ENCODE measurements at places on chromosomes 13 and 19. TPM values are rescaled to one million over a fixed set of nuclear protein-coding genes. Genes with fewer than 3 reads are reported as not detected.

DNA sequence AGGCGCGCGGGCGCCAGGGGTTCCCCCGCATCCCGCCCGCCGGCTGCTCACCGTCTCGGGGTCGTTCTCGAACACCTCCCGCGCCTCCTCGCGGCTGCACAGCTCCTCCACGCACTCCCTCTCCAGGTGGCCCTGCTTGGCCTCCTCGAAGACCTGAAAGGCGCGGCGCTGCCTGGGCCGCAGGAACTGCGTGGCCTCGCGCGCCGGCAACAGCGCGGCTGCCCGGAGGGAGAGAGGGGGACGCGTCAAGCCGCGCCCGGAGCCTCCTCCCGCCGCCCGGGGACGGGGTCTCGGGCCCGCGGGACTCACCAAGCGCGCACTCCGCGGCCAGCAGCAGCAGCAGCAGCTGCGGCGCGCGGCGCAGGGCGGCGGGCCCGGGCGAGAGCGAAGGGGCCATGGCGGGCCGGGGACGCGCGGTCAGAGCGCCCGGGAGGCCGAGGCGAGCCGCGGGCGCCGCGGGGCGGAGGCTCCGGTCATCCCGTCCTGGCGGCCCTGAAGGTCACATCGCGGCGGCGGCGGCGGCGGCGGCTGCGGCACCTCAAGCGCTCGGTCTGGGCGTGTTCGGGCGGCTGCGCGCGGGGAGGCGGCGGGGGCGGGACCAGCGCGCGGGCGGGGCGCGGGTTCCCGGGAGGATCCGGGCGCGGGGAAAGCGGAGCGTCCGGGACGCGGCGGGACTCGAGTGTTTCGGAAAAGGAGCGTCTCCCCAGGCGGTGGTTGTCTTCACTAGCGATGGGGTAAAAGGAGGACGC lies at the start of gene GAS6:
Gene GAS6, minus strand, starts transcription at position 553 of the 749 bp plus-strand sequence. Its CDS starts 156 bp downstream, at position 397.
- no peak within 1 kb of the TSS for H3K27ac ChIP-seq
- H3K36me3 ChIP-seq, result no peaks in the 10 kb centered on the region
- H3K4me1 ChIP-seq, result peaks cover 13% of the 10 kb centered on the region
- peaks cover 50% of the 10 kb centered on the region for H3K27me3 ChIP-seq

GRCh38 chr19:16458391-16459341 lies 13.1 kb downstream of the EPS15L1 start:
- H3K36me3 ChIP-seq, result no peaks in the 10 kb centered on the region
- H3K27me3 ChIP-seq, result no peaks in the 10 kb centered on the region
- H3K4me3 ChIP-seq, result no peak overlapping the region
- H3K4me1 ChIP-seq, result peaks cover 27% of the 10 kb centered on the region

GRCh38 chr13:25421612-25422011 lies 49.8 kb downstream of the ATP8A2 start:
- H3K27ac ChIP-seq, result no peak overlapping the region
- H3K36me3 ChIP-seq, result no peaks in the 10 kb centered on the region
- DNase-seq, result no peak
- no peak overlapping the region for H3K4me3 ChIP-seq
- H3K27me3 ChIP-seq, result peaks cover 14% of the 10 kb centered on the region

DNA sequence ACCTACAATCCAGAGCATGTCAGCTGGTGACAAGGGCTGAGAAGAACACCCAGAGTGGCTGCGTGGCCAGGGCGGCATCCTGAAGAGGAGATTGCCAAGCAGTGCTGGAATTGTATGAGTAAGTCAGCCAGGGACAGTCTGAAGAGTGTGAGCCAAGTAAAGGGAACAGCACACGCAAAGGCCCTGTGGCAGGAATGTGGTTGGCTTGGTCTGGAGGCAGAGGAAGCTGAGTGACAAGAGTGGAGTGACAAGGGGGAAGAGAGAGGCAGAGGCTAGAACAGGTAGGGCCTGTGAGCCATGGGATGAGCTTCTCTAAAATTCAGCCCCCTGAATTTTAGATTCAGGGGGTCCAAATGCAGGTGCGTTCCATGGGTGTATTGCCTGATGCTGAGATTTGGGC lies 53.7 kb upstream of the UQCRFS1 start:
- no peak overlapping the region for H3K4me3 ChIP-seq
- H3K27me3 ChIP-seq, result peaks cover 7% of the 10 kb centered on the region
- H3K4me1 ChIP-seq, result no peaks in the 10 kb centered on the region
- H3K27ac ChIP-seq, result no peak overlapping the region

NXNL1 gene
- not detected for total RNA-seq

Measured in activated CD4-positive, alpha-beta T cell treated with anti-CD3 and anti-CD28 coated beads, Interleukin-2, amount 10 ng/mL, durations not matched to agents 7 days and 5 days (primary cell).